ENCODE measurements at places on chromosomes 16 and 17.

DNA sequence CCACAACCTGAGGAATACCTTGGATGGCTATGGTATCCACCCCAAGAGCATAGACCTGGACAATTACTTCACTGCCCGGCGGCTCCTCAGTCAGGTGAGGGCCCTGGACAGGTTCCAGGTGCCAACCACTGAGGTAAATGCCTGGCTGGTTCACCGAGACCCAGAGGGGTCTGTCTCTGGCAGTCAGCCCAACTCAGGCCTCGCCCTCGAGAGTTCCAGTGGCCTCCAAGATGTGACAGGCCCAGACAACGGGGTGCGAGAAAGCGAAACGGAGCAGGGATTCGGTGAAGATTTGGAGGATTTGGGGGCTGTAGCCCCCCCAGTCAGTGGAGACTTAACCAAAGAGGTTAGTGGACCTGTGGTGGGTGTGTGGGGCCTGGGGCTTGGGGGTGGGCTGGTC is 3.1 kb downstream of the NFE2L1 start:
- no peak for DNase-seq

DNA sequence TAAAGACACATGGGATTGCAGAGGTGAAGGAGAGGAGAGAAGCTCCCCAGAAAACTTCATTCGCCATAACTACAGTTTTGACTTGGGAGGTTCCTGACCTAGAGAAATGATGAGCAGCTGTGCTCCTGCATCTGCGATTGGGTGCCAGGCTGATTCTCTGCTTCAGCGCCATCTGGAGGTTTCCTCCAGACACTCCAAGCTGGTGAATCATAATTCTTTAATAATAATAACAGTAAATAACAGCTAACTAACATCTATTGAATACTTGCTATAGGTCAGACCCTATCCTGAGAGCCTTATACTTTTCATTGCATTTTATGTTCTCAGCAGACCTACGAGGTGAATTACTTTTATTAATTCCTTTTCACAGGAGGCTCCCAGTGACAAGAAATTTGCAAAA is 575.8 kb downstream of the TOX3 start:
- peak; percentile 5 for DNase-seq

- no peak for DNase-seq
These were observed 1.2 kb upstream of the ZMYND15 start for GRCh38 chr17:4738136-4739121.

DNA sequence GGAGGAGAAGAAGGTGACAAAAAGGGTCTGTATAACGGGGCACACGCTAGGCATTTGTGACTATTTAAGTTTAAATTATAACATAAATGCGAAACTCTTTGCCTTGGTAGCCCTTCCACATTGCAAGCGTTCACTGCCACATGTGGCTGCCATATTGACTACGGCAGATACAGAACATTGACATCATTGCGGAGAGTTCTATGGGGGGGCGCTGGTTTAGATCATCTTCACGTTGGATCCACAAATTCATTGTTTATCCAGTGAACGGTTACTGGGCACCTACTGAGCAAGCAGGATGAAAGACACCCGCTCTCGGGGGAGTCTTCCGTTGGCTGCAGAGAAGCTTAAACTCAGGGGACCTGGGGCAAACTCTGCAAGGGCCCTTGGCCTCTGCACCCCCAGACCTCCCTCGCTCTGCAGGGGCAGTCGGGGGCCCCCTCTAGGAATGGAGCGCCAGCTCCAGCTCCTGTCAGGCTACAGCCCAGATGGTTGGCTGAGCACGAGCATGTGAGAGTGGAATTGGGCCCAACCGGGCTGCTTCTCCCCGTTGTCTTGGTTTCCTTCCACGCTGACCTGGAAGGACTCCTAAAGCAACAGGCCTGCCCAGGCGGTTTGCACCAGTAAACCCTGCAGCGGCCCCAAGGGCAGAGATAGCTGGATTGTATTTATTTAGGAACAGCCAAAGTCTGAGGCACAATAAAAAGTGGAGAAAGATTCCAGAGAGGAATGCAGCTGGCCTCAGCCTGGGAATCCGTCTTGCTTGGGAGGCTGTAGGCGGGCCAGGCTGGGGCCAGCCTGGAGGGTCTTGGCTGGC is 172.2 kb downstream of the SEC14L1 start:
- peak; percentile 88 for DNase-seq

GRCh38 chr16:67563708-67564468 is 1.6 kb downstream of the CTCF start:
- DNase-seq, result peak; percentile 57

DNA sequence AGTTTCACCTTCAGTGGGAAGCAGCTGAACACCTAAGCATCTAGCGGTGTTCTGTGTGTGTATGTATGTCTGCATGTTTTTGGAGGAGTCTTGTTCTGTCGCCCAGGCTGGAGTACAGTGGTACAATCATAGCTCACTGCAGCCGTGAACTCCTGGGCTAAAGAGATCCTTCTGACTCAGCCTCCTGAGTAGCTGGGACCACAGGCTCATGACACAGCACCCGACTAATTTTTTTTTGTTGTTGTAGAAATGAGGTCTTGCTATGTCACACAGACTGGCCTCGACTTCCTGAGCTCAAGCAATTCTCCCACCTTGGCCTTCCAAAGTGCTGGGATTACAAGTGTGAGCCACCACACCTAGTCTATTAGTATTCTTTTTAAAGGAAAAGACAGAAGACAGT is 30.2 kb upstream of the FAAP100 start:
- DNase-seq, result peak; percentile 68

- peak; percentile 65 for DNase-seq
These were observed 1.3 kb upstream of the RAB40C start for GRCh38 chr16:588639-588888.

- no peak for DNase-seq
These were observed 19.9 kb downstream of the IGFBP4 start for GRCh38 chr17:40463122-40463550.

DNA sequence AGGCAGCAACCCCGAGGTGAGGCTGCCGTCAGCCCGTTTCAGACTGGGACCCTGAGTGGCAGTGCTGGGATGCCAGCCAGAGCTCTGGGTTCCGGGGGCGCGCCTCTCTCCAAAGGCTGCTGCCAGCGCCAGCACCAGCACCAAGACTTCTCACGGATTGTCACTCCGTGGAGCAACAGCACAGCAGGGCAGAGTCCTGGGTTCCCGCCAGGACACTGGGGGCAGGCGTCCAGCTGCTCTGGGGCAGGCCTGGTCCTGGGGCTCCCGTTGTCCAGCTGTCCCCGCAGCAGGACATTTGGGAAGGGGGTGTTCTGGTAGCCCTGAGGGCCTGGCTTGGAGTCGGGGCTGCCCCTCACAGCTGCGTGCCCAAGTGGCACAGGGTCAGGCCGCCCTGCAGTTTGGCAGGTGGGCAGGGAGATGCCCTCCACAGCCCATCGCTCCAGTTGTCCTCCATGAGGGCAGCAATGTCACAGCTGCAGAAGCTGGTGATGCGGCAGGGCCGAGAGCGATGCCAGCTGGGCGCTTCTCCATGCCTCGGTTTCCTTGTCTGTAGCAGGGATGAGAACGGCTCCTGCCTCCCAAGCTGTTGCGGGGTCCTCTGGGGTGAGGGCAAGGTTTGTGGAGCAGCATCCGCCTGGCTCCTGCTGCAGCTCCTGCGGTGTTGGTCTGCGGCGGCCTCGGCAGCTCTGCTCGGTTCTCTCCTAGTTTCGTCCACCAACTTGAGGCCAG is 137.3 kb upstream of the CIBAR2 start:
- no peak for DNase-seq

GRCh38 chr16:46862555-46863447 is 21.4 kb upstream of the GPT2 start:
- no peak for DNase-seq

DNA sequence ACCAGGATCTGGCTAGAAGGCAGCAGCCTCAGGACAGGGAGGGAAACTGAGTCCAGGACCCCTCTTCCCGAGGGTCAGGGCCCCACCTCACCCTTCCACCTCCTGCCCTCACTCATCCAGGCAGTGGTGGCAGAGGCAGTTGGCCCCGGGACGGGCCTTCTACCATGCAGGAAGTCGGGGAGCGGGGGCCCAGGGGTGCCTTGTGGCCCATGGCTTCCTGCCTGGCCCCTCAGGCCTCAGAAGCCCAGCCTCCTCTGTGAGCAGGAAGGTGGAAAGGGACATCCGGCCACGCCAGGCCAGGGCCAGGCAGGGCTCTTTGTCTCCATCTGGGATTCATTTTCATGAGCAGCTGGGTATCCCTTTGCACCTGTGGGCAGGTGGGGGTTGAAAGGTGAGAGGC is 58.5 kb downstream of the BAHCC1 start:
- no peak for DNase-seq

- no peak for DNase-seq
These were observed 67.1 kb downstream of the ABCC1 start for GRCh38 chr16:16016388-16016964.

DNA sequence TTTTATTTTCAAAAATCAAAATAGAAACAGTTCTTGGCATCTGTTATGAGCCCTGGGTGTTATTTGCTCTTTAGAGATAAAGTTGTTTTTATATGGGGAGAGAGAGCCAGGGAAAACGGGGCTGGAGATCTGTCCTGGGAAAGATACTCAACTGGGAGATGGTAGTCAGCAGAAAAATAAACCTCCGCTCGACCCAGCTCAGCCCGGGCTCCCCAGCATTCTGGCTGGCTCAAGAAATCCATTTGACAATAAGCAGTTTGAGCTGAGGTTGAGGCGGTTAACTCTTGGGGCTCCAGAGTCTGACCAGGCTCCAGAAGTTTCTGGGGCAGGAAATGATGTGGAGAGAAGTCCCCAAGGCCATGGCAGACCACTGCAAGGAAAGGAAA is 151.9 kb downstream of the IRX5 start:
- DNase-seq, result no peak

DNA sequence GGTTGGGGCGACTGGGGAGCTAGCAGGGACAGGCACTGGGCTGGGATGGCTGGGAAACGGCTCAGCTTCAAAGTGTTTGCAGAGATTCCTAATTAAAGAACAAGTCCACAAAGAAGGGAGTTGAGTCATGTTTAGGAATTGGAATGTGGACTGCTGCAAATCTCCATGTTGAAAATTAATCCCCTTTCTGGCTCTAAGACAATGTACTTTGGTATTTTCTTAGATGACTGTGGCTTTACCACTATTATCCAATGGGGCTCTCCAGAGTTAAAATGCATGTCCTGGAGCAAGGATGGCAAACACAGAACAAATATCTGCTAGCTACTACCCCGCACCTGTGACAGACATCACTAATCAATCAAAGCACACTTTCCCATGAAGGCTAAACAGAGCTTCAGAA is 22.2 kb upstream of the WSCD1 start:
- DNase-seq, result peak; percentile 67

- DNase-seq, result peak; percentile 90
These were observed 2.0 kb upstream of the KRTAP2-3 start for GRCh38 chr17:41061964-41062363.

DNA sequence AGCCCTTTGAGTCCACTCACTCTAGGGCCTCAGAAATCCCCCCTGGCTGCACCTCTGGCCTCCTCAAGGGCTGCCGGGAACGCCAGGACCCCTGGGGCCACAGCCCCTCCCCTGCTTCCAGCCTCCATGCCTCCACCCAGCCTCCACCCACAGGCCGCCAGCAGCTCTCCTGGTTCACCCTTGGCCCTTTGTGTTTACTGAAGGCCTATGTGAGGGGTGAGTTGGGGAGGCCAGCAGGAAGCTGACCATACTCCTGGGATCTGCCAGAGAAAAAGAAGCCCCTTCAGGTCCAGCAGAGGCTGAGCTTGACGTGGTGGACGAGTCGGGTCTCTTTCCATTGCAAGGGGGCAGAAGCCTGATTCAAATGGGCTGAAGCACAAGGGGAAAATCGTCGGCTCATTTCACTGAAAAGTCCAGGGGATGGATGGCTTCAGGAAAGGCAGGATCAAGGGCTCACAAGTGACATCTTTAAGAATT is 18.3 kb upstream of the ATP2A3 start:
- DNase-seq, result no peak

DNA sequence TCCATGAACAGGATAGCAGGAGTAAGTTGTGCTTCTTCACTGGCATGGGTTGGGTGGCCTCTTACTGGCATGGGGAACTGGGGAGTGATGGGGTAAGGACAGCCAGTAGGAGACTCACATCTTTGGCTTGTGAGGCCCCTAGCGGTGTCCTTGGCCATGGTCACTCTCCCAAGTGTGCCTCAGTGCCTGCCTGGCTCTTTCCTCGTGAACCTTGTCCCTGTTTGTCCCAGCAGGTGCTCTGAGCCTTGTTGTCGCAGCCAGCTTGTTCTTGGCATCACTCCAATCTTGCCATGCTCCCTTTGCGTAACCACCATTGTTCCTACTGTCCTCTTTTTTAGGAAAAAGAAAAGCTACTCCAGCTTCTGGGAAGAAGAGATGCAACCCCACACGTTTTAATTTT is 53.6 kb upstream of the SDK2 start:
- no peak for DNase-seq
